ENCODE measurements at places on chromosomes 12 and 14.

DNA sequence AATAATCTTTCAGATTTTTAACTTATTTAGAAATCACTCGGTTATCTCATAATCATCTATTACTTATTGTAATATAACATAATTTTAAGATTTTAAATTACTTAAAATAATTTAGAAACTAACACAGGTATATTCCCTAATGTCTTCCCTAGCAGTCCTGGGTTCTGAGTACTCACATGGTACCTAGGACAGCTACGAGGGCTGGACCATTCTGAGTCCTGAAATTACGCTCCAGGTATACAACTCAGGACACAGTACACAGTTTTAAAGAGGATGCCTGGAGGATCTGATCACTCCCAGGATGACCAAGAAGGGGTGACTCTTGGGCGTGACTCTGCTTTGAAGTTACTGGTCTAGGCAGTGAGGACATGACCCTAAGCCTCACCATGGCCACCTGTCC is 9.1 kb upstream of the RASSF8 start:
- no peak for DNase-seq

DNA sequence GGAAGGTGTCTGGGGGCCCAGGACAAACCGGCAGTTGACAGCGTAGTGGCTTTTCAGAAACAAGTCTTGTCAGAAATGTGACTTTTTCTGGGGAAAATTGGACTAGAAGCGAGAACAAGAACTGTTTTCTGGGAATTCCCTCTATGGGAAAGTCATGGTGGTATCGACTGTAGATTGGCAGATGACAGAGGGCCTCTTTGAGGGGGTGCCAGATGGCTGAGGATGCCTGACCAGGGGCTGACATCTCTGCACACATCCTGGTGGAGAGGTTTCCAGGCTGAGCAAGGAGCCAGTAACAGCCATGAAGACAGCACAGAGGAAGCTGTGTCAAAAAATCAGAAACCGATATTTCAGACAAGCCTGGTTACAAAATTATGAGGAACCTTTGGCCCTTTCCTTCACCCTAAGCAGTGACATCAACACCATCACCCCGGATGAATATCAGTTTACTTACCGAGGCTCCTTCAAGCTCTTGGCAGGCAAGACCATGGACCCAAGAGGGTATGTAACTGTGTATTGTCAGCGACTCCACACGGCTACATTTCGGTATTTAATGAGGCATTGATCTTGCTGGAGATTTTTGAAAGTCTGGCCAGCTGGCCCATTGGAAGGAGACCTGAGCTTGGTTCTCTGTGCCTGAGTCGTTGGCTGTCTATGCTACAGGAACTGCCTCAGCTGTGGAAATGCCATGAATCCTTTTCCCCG is 1525.3 kb upstream of the TMEM132C start:
- peak; percentile 11 for DNase-seq

DNA sequence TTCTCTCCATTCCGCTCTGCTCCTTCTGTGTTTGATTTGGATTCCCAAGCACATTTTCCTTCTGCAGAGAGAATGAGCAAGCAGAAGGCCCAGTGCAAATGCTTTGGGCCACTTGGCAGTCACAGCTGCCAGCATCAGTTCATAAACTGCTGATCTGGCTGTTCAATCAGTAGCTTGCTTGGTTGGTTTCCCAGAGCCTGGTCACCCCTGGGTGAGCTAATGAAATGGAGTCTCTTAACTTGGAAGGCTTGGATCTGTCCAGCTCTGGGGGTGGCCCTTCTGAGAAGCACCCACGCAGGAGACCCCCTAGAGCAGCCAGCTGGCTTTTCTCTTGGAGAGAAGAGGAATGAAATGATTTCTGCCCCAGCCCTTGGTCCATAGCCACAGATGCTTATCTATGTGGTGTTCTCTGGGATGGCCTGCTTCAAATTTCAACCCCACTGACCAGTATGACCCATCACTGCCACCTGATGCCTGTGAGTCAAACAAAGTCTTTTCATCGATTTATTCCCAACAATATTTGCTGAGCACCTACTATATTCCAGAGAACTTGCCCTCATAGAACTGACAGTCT is 30.3 kb downstream of the FAIM2 start:
- DNase-seq = no peak

- no peak for DNase-seq
These were observed 411.0 kb downstream of the LRIG3 start for GRCh38 chr12:58509116-58509885.

DNA sequence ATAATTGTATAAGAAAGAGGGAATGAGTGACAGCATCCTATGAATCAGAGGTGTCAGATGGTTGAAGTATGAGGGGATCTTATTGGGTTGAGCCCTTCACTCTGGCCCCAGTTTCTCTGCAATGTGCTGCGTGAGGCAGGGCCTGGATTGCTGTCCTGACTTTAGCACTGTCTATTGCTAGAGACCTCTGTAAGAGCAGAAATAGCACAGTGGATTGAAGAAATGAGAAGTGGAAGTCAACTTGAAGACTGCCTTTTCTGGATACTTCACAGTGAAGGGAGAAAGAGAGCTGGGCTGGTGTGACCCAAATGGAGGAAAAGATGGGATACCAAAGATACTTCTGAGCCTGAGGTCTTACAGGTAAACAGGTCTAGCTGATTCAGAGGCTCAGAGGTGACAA is 5.8 kb downstream of the ASCL4 start:
- no peak for DNase-seq

DNA sequence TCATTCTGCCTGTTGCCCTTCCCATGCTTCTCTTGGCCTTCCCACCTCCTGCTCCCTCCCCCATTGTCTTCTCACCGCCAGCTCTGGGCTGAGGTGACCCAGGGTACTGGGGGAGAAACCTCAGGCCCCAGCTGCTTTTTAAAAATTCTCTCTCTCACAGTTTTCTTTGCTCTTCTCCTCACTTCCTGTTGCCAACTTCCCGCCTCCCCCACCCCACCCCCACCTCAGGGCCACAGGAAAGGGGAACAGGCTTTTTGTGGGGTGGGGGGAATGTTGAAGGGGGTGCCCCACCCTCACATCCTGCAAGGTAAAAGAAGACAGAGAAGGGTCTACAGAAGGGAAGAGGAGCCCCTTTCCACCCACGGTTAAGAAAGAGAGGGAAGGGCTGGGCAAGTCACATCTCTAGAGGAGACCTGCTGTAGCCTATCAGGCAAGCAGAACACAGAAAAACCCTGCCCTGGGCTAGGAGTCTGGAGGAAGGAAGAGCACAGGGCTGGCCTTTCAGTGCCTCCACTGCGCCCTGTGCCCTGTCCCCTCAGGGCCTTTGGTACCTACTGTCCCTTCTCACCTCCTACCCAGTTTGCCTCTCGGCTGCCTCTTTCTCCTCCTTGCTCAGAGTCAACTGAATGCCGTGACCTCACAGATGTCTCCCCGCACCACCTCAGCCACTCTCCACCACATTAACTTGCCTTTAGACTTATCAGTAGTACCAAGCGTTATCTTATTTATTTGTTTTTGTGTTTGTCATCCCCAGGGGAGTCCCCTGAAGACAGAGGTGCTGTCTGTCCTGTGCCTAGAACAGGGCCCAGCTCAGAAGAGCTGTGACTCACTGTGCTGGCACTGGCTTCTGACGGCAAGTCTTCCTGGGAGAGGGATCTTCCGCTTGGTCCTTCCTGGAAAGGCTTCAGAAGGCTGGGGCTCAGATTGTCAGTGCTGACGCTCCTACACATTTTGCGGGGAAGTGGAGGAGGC is 1.7 kb downstream of the ARHGAP9 start:
- no peak for DNase-seq

- DNase-seq = no peak
These were observed 107.7 kb downstream of the ARF6 start for GRCh38 chr14:50000380-50001150.

GRCh38 chr14:56603648-56604047 is 24.1 kb downstream of the TMEM260 start:
- DNase-seq = no peak

GRCh38 chr14:54487771-54488170 is 1.0 kb downstream of the GMFB start:
- no peak for DNase-seq

- DNase-seq = no peak
These were observed 25.9 kb upstream of the LGALS3 start for GRCh38 chr14:55103005-55103640.

- DNase-seq = peak; percentile 7
These were observed 404.3 kb downstream of the TMEM117 start for GRCh38 chr12:44240186-44240585.

DNA sequence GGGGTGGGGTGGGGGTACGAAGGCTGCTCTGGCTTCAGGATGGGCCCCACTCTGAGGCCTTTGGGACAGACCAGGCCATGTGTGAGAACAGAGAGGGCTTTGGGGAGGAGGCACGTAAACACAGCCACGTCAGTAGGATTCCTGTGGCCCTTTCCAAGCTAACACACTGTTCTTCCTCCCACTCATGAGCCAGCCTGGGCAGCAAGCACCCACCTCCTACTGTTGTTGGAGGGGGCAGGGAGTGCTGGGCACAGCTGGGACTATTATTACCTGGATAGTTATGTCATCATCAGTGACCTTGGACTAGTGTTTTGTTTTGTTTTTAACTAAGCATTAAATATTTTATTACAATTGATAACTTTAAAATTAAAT is 5.3 kb downstream of the CHGA start:
- no peak for DNase-seq

DNA sequence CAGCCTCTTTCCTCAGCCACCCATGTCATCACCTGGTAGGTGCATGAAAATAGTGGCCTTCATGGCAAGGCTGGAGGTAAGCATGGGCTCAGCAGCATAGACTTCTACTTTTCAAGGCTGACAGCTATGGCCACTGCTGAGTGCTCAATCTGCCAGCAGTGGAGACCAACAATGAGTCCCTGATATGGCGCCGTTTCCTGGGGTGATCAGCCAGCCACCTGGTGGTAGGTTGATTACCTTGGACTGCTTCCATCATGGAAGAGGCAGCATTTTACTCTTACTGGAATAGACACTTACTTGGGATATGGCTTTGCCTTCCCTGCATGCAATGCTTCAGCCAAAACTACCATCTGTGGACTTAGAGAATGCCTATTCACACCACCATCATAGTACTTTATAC is 39.5 kb upstream of the USP44 start:
- no peak for DNase-seq

DNA sequence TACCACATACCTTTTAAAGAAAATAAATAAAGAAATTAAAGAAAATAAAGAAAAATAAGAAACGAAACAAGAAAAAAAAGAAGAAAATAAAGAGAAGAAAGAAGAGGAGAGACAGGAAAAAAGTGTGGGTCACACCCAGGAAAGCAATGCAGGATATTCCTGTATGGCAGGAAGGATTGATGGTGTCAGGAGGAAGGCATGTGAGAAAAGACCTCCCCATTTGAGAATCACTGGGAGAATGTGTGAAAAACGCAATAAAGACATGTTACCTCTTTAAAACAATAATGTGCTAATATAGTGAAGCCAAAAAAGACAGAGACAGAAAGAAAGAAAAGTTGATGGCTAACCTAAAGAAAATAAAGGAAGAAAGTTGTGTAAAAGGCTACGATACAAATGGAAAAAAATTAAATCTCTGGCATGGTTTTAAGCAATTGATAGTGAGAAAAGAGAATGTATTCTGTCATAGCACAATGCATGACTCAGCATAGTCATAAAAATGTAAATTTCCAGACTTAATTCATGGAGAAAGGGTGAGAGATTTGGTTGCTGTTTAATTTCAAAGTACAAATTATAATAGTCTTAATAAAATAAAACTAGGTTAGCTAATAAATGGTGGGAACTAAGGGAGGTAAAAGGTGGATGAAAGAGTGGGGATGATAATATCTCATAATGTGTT is 24.3 kb upstream of the FOXG1 start:
- no peak for DNase-seq

DNA sequence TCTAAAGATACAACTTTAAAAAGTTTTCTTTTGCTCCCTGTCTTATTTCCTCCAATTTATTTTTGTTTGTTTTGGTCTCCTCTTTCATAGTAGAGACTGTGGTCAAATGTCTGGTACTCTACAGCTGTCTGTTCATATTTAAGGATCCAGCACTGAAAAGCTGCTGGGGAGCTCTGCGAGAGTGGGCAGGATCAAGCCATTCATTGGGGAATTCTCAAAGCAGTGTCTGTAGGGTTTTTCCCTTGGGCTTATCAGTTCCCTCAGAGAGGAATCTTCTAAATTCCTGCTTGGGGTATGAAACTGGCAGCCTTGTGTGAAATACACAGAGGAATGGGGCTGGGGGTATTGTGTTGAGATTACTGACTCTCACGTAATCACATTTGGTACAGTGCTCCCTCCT is 52.3 kb downstream of the FNTB start:
- no peak for DNase-seq

- peak; percentile 64 for DNase-seq
These were observed 92.9 kb downstream of the KSR2 start for GRCh38 chr12:117875744-117876435.

GRCh38 chr14:75811136-75811829 is 150.2 kb downstream of the TTLL5 start:
- no peak for DNase-seq

- peak; percentile 80 for DNase-seq
These were observed 63.2 kb downstream of the TSPAN11 start for GRCh38 chr12:30989754-30990153.

- no peak for DNase-seq
These were observed 80.6 kb upstream of the ETV6 start for GRCh38 chr12:11568762-11569478.

GRCh38 chr12:2982361-2982760 is 23.2 kb downstream of the TEAD4 start:
- DNase-seq = no peak

- DNase-seq = no peak
These were observed 63.8 kb downstream of the RIN3 start for GRCh38 chr14:92577321-92577742.

- DNase-seq = no peak
These were observed 141.3 kb downstream of the KTN1 start for GRCh38 chr14:55721353-55721752.

DNA sequence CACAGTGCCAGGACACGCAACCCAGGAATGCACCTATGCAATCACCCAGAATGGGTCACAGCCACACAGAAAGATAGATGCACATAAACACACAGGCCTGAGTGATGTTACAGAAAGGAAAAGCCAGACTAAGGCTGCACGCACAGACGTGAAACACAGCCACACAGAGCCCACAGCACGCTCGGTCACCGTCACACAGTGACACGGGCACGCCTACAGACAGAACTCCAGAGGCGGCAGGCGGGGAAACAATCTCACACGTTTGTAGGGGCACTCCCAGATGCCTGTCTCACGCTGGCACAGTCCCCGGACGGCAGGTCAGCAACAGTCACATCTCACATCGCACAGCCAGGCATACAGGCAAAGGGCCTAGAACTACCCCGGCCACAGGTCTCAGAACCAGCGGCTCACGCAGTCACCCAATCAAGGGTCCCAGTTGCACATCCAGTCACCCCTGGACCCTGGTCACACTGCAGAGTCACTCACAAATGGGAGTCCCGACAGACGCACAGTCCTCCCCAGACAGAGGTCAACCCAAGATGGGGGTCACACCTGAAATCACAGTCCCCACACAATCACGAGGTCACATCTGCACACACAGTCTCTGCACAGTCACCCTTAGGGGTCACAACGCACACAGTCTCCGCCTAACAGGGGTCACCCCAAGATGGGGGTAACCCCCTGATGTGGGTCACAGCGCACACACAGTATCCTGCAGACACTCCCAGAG is 790 bp downstream of the SSH1 start:
- peak; percentile 29 for DNase-seq

Measured in SK-N-DZ (cell line).